ENCODE measurements at places on chromosomes 7 and 10.

GRCh38 chr7:135959646-135960363 is 17.4 kb downstream of the MTPN start:
- no peak for DNase-seq

GRCh38 chr10:125023862-125024496 is 82.1 kb downstream of the ZRANB1 start:
- peak; percentile 51 for DNase-seq

DNA sequence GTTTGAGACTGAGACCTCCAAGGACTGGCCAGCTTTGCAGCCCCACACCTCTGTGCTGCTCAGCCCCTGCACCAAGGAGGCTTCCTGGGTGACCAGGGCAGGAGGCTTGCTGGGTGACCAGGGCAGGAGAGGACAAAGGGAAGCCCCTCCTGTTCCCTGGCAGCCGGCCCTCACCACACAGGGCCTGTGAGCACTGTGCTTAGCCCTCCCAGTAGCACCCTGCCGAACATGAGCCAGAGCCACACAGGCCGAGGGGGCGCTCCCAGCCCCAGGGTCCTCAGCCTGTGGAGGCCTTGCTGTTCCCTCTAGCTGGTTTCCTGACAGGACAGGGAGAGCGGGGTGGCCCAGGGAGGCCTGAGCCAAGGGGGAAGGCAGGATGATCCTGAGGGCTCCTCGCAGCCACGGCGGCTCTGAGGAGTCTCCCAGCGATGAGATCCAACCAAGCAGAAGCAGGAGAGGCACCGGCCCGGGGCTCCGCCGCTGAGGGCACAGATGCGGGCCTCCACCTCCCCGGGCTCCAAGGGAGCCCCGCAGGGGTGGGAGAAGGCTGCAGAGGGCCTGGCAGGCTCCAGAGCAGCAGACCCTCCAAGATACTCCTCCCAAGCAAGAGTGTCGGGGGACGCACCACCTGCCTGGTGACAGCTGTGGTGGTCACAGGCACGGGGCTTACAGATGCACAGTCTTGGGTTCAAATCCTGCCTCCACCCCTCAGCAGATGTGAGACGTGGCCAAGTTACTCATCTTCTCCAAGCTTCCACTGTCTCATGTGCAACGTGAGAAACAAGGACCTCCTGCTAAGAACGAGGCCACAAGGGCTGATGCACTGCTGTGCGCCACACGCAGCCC is 22.5 kb downstream of the WDR86 start:
- DNase-seq: no peak

DNA sequence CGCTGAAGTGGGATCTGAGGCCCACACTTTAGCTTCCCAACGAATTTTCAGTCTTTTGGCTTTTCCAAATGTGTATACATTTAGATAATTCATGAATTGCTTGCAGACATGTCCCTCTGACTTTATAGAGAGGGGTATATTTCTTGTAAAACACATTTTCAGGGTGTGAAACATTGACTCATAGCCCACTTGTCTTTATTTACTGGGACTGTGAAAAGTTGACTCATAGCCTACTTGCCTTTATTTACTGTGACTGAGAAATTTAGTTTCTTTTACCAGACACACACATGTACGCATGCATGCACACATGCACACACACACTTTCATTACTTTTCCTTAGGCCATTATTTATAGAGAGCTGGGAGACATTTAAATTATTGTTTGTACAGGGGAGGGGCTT is 79.1 kb downstream of the VTI1A start:
- no peak for DNase-seq

DNA sequence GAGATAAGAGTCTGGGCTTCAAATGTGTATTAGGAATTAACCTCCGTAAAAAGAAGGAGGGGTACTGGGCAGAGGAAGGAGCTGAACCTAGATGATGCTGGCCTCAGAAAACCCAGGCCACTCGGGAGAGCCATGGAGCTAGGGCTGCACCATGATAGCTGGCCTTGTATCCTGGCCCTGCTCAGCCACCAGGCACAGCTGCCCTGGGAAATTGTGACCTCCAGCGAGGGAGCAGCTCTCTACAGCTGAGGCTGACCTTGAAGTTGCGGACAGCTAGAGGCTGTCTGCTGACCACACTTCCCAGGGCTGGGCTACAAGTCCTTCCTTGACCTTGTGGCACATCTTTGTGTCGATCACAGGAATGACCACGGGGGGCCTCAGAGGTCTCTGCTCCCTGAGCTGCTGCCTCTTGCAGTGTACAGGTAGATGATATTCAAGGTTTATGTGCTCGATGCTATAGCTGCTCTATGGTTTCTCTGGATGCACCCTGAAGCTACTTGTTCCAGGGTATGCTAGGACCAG is 38.3 kb upstream of the SLC35B4 start:
- no peak for DNase-seq

- no peak for DNase-seq
Observed at GRCh38 chr7:35467456-35467978, 213.6 kb upstream of the TBX20 start.

- DNase-seq: no peak
Observed at GRCh38 chr7:20403331-20403730, 72.6 kb downstream of the ITGB8 start.

DNA sequence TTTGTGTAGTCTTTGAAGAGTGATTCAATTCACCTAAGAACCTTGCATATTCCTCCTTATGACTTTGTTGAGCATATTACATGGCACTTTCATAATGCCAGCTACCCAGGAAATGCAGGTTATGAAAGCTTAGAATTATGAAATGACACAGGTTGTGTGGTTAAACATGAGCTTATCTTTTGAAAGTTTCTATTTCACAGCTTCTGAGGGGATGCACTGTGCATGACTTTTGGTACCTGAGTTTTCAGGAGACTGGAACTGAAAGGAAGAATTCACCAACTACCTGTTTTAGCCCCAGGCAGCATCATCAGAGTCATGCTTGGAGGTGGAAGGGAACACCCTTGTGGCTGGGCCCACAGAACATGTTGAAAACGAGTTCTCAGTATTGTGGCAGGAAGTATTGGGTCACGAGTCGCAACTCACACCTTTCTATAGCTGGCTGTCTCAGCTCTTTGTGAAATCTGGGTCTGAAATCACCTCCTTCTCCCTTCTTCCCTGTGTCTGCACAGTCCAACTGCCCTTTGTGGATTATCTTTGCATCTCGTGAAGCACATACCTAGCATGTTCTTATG is 228.2 kb downstream of the PTEN start:
- no peak for DNase-seq

GRCh38 chr10:103504181-103504783 is 10.8 kb downstream of the NEURL1 start:
- DNase-seq: no peak

DNA sequence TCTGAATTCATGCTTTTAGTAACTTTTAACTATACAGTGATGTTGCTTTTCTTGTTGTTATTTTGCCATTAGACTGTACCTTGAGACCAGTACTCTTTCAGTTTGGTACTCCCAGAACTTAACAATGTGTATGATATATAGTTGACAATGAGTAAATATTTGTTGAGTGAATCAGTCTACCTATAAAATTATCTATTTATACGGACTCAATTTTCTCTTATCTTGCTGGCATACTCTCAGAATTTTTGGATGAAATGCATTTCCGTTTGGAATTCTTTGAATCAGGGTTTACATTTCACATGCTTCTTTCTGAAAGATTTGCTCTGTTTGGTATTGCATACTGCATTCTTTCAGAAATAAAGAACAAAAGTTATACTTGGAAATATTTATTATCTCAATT is 47.8 kb upstream of the LRRC17 start:
- no peak for DNase-seq

DNA sequence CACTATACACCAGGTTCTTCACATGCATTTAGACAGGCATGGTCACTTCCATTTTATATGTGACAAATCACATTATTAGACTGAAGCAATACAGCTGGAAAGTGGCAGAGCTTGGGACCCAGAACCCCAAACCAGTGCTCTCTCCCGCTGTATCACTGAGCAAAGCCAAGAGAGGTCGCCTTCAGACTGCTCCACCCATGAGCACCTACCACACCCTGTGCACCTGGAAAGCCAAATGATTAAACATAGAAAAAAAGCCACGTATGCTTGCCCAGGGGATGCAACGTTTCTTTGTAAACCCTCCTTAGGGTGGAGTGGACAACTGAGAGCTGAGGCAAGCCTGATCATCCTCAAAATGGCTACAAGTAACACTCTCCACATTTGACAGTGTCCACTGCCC is 72.5 kb downstream of the CCDC6 start:
- DNase-seq: no peak

DNA sequence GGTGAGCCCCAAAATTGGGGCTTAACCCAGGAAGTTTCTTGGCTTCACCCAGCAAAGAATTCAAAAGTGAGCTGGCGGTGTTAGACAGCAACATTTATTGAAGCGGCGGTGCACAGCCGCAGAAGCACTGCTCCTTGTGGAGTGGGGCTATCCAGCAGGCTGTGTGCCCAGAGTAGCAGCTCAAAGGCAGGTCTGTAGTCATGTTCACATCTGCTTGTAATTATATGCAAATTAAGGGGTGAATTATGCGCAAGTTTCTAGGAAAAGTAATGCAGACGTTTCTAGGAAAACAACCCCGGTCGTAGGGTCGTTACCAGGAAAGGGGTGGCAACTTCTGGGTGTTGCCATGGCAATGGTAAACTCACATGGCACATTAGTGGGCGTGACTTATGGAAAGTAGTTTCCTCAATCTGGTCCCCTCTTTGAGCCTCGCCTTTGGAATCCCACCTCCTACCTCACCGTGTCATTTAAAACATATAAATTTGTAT is 13.7 kb upstream of the KBTBD2 start:
- peak; percentile 41 for DNase-seq

DNA sequence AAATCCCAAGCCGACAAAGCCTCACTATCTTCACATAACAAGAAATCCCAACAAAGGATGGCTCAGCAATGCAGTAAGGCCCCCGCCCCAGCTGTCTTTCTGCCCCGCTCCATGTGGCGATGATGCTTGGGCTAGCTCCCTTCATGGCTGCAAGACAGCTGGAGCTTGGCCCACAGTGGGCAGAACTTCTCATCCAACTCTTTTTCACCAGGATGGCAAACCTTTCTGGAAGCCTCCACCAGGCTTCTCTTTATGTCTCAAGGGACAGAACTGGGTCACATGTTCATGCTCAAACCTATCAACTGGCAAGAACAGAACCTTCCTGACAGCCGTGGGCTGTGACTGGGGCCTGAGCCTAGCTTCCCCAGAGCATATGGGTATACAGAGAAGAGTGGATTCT is 260.5 kb upstream of the MKLN1 start:
- no peak for DNase-seq

DNA sequence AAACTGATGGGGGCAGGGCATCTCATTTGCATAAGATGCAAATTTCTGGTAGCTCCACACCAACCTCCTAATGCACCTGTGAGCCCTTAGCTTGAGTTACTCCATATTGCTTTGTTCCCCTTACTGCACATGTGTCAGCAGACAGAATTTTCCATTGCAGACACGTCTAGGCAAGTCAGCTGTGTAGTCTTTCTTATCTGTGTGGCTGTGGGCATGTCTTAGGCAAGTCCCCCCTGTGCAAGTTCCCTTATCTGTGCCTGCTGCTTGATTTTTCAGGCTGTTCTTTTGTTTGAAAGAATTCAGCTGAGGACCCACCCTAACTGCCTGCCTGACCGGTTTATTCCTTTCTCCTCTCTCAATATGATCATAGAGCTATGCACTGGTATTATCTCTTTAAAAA is 28.5 kb upstream of the TRIM24 start:
- DNase-seq: no peak

- no peak for DNase-seq
Observed at GRCh38 chr7:87837597-87837996, 38.6 kb downstream of the SLC25A40 start.

DNA sequence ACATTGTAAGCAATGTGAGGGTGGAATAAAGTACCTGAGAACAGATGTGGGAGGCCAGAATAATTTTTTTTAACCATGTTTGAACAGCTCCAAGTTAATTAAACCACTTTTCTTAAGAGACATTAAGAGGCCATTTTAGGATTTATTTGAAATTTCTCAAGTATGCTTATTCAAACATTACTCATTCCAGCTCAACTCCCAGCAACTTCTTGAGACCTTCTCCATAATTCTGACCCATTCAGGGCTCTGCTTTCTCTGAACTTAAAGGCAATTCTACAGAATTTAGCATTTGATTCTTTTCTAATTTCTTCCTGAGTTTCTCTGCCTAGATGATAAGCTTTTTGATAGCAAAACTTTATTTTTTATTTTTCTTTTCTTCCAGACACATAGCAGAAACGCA is 314.5 kb downstream of the CAMK1D start:
- DNase-seq: no peak

GRCh38 chr10:78570633-78571235 is 498.0 kb upstream of the ZMIZ1 start:
- DNase-seq: peak; percentile 62

- DNase-seq: no peak
Observed at GRCh38 chr7:35420656-35421055, 166.8 kb upstream of the TBX20 start.

DNA sequence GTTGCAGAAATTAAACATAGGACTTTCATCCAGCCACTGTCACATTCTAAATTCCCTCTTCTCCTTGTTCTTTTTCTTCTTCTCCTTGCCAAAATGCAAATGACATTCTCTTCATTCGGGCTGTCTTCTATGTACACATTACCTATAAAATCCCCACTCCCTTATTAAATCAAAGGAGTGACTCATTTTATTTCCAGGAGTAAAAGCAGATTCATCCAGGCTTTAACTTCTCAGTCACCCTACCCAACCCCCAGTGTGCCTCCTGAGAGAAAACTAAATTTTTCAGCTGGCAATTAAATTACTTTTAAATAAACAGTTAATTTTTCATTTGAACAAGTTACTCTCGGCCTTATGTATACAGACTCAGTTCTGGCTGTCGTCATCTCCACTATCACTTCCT is 223.9 kb upstream of the SHH start:
- DNase-seq: no peak

DNA sequence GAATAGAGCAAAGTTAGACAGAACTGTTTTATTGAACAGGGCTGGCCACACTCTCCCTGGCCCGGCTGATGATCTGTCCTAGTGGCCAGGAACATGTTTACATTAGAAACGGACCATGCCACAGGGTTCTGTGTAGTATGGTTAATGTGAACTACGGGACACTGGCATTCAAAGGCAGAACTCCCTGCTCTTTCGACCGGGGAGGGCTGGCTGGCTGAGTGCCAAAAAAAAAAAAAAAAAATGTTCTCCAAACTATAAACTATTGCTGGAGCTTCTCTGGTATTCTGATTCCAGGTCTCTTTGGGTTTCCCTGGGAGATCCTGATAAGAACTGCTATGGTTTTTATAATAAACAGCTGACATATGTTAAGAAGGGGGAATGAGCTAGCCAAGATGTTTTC is 1262.6 kb upstream of the SORCS1 start:
- DNase-seq: no peak

DNA sequence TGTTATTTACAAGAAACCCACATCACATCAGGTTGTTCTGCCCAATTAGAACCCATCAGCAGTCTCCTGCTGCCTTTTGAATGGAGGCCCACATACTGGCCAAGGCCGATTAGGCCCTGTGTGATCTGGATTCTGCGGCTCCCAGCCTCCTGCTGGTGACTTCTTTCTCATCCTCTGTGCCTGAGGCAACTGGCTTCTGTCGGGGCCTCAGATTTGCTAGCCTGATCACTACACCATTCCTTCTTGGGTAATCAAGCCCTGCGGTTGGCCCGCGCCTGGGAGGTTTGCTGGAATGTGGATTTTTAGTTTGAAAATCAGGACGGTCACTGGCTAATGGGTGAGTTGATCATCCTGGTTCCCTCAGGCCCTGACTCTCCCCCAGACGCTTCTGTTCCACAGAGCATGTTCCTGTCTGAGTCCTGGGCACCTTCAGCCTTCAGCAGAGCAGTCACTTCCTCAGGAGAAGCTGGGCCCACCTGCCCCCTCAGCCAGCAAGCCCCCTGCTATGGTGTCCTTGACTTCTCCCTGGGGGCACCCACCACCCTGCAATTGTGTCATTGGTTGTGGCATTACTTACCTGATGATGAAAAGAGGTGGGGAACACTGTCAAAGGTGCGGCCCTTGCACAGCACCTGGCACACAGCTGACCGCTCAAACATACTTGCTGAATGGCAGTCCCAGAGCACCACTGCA is 207.6 kb downstream of the PHTF2 start:
- DNase-seq: no peak
